ENCODE measurements at places on chromosomes 6 and 20.

DNA sequence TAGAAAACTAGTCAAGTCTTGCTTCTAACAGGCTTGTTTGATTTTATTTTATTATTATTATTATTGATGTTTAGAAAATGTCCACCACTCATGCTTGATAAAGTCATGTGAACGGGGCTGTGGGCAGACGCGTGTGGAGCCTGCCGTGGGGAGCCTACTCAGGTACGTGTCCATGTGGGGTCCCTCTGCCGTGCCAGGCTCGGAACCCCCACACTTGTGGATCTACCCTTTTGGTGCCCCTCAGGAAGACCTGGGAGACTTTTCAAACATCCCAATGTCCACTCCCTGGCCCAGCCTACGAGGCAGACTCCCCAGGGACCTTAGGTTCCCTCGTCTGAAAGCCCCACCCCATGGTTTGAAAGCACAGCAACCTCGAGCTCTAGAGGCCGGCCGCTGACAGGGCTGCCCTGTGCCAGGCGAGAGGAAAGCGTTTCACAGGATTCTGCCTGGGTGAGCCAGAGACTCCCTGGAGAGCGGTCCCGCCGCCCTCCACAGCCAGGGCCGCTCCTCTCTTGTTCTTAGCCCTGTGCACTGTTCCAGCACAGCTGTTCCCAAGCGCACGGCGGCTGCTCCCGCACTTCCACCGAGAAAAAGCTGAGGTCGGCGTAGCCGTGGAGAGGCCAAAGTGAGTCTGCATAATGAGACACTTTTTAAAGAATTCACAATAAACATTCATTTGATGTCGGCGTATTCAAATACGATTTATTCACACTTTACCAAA is 249.7 kb downstream of the TTLL2 start:
- no peak for DNase-seq

DNA sequence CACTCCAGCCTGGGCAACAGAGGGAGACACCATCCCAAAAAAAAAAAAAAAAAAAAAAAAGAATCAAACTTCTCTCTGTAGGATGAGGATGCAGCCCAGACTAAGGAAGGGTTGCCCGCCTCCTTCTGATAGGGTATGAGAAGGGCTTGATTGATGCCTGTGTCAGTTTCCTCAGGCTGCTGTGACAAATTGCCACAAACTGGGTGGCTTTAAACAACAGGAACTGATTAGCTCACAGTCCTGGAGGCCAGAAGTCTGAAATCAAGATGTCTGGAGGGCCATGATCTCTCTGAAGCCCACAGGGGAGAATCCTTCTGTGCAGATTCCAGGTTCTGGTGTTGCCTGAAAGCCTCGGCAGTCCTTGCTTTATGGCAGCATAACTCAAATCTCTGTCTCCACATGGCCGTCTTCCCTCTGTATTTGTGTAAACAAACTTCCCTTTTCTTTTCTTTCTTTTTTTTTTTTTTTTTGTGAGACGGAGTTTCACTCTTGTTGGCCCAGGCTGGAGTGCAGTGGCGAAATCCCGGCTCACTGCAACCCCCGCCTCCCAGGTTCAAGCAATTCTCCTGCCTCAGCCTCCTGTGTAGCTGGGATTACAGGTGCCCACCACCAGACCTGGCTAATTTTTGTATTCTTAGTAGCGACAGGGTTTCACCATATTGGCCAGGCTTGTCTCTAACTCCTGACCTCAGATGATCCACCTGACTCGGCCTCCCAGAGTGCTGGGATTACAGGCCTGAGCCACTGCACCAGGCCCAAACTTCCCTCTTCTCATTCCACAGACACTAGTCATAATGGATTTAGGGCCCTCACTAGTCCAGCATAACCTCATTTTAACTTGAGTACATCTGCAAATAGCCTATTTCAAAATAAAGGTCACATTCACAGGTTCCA is 11.2 kb upstream of the CDK19 start:
- no peak for DNase-seq

DNA sequence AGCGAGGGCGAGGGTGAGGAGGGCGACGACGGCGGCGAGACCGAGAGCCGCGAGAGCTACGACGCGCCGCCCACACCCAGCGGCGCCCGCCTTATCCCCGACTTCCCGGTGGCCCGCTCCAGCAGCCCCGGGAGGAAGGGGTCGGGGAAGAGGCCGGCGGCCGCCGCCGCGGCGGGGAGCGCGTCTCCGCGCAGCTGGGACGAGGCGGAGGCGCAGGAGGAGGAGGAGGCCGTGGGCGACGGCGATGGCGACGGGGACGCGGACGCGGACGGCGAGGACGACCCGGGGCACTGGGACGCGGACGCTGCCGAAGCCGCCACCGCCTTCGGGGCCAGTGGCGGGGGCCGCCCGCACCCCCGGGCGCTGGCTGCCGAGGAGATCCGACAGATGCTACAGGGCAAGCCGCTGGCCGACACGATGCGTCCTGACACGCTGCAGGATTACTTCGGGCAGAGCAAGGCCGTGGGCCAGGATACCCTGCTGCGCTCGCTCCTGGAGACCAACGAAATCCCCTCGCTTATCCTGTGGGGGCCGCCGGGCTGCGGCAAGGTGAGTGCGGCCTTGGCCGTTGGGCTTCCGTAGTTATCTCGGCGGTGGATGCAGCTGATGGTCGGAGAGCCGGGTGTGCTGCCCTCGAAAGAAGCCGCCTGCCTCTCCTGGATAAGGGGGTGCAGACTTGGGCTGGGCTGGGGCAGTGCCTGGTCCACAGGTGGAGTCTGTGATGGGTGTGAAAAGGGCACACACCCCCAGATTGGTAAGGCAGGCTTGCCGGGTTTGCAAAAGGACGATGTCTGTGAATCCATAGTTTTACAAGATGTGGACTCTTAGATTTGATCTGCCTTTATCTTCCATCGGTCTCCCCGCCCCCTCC is 938 bp downstream of the WRNIP1 start:
- peak; percentile 24 for DNase-seq

DNA sequence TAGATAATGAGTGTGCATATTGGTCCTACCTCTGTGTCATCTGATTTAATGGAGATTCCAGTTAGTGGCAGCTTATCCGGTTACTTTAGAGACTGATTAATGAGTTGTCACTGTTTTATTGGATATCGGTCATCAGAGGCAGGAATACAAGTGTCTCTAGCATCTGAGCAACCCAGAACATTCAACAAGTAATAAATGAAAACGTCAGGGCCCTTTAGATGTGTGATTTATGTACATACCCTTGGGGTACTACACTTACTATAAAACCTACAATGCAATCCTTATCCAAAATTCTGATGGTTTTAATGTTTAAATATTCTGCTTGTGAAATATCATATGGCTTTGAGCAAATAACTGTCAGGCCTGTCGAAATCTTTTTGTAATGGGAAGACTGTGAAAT is 1117.9 kb upstream of the FLRT3 start:
- no peak for DNase-seq

DNA sequence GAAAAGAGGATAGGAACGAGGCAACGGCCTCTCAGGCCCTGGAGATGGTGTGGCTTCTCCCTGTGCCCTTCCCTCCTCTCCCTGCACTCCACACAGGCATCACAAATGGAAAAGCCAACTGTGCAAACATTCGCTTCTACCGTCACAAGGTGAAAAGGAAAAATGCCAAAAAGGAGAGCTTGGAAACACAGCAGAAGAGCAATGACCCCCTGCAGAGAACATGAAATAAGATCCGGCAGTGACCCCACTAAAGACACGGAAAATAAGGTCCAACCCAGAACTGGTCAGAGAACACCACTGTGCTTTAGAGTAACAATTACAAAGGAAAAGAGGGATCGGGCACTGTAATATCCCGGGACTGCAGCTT is 63.0 kb downstream of the SLC22A23 start:
- no peak for DNase-seq

GRCh38 chr20:47438464-47439381 is 63.0 kb upstream of the NCOA3 start:
- peak; percentile 8 for DNase-seq

- DNase-seq = peak; percentile 35
Measured at GRCh38 chr6:118580585-118581419, 32.7 kb downstream of the PLN start.

DNA sequence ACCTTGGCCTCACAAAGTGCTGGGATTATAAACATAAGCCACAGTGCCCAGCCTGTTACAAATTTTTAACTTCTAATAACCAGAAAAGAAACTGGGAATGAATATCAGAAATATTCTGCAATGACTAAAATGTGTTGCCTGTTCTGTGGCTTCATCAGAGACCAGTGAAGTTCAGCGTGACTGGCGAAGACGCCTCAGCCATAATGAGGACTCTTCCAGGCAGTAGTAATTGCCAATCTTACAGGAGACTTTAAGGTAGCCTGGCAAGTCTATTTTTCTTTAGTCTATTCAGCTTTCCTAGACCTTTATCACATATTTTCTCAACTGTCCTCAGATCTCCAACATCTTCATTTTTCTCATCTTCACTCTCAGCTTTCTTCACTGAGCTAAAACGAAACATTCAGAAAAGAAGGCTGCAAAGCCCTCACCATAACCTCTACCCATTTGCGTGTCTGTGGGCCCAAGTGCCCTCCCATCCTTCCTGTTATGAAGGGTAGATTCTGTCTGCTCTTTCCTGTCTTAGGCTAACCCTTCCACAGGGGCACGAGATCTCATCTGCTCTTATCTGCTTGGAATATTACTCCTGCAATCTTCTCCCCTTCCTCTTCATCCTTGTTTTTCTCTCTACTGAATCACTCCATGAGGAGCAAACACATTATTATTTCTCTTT is 42.0 kb upstream of the OLIG3 start:
- DNase-seq = peak; percentile 67

DNA sequence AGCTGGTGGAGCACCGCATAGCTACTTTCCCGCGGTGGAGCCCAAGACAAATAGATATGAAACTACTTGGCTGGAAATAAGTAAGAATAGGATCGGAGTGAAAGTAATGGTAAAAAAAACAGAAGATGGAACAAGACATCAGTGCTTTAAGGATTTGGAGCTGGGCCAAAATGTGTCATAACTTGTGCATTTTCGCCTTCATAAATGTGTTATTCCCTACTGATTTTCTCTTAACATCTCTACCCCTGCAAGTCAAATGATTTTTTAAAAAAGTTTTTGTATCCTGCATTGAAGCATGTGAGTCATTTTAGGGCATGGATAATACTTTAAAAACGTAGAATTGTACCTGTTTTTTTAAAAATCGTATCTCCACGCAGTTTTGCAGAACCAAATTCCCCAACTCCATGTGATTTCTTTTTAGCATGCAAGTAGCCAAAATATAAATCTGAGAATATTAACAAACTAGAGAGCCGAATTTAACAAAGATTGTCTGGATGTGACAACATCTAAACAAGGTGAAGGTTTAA is 882 bp upstream of the FAM184A start:
- no peak for DNase-seq

DNA sequence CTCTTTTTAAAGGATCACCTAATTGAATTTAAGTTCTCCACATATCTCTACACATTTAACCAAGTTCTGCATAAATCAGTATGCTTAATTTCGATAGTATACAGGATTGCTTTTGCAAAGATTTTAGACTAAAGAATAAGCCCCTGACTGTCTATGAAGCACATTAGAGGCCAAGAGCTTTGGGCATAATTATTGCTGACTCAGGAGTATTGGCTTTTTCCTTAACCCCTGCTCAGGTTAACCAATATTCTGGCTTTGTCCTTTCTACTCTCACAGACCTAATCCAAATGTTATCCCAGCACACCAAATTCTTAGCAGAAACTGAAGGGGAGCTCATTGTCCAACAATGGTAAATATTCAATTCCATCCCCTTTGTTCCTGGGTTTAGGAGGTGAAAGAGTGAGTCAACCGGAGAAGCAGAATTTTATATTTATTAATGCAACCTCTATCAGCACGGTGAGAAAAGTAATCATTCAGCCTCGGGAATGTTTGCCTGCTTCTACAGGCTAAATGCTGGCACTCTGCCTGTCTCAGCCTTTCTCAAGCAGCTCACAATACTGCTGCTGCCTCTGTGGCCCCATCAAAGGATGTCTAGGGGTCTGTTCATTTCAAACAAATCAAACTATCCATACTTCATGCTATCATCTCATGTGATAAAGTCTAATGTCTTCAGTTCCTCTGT is 125.0 kb downstream of the SIM1 start:
- no peak for DNase-seq

GRCh38 chr6:2725999-2726567 is 24.6 kb downstream of the MYLK4 start:
- DNase-seq = no peak

DNA sequence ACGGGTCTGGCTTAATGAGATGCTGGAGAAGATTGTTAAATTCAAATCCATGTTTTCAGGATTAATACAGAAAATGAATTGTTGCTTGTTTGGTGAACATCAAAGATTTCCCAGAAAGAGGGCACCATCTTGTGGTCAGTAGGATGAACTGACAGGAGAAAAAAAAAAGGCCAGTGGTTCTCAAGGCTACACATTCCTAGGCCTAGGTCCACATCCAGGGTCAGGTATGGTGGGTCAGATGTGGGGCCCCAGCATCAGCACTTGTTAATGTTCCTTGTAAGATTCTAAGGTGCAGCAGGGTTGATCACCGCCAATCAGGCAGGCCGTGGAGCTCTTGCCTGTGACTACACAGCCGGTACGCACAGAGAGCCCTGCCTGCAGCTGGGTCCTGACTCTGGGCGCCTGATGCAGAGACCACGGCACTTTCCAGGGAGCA is 34.0 kb upstream of the FOXO3 start:
- no peak for DNase-seq

DNA sequence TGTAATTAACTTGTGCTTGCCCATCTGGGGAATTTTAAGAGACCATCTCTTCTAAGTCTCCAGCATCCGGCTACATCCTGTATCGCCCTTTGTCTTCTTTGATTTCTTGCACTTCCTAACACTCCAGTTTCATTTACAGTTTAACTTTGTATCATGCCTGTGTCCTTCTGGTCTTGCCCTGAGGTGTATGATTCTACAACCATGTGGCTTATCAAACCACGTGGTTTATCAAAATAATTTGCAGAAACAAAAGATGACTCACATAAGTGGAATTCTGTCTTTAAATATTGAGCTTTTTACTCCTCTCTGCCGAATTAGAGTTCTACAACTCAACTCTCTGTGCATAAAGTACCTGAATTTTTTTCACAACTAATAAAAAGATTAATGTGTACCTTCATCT is 580.7 kb downstream of the KIF16B start:
- no peak for DNase-seq

DNA sequence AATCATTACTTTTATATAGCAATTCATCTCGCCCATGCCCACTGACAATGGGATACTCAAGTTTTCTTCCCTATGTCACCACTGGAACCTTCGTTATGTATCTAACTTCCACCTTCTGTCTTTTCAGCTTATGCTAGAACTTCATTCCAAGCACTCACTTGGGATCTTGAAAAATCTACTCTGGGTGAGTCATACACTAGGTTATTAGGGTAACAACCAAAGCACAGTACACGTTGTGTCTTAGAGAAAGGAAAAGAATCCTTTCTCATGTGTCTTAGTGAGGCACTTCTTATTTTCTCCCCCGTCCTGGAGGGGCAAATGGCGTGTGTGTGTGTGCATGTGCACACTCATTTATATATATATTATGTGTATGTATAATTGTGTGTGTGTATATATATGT is 18.3 kb upstream of the FAM162B start:
- no peak for DNase-seq

DNA sequence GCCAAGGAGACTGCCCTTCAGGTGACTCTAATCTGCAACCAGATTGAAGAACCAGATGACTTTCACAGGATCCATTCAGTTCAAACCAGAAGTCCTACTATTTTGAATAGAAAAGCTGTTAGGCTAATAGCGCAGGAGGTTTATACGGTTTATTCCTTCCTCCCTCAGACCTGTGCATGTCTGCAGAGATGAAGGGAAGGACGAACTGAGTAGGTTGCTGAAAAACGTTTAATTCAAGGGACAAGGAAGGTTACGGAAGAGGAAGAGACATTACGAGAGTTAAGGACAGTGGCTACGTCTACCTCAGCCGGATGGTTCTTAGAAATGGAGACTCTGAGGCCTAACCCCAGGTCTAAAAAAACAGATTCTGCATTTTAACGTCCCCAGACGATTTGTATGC is 978 bp downstream of the AURKA start:
- no peak for DNase-seq

All from activated CD4-positive, alpha-beta T cell treated with anti-CD3 and anti-CD28 coated beads, Interleukin-2, amount 10 ng/mL, durations not matched to agents 7 days and 5 days (primary cell).